Osteoblast (primary cell): ENCODE measurements at places on chromosomes 7 and 10.

DNA sequence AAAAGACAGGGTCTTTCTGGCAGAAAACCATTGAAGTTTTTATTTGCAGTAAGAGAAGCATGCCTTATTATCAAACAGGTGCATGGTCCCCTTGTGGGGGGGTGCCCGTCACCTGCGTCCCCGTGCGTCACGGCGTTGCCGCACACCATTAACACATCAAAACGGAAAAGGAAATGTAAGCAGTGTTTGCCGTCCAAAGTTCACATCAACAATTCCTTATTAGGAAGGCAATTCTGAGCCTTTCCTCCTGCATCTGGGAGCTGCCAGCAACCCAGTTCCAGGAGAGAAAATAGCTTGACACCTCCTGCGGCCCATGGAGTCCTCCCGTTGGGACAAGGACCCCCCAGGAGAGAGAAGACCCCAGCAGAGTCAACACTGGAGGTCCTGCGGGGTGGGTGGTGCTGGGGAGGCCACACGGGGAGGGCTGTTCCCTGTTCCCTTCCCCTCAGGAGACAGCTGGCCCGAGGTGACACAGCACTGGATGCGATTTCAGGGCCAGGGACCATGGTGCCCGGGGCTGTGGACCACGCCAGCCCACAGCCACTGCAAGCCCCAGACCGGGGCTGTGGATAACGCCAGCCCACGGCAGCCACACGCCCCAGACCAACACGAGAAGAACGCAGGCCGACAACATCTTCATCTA lies 39.5 kb downstream of the DIP2C start:
- DNase-seq: peak; percentile 71

DNA sequence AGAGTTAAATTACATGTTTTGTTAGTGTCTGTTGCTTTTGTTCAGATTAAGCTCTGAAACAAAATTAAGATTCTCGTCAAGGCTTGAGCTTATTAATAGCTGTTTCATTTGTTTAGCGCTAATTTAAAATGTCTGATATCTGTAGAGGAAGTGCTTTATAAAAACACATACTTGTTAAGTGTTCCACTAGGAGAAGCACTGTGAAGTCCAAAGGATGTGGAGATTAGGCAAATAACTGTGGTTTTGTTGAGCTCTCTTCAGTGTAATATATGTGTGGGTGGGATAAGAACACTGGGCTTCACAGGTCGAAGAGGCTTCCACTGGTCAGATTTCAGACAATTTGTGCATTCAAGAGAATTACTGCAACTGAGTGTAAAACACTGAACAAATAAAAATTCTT lies 242.0 kb downstream of the AUTS2 start:
- no peak for DNase-seq

GRCh38 chr10:84329196-84329611 lies 815 bp downstream of the CCSER2 start:
- peak; percentile 66 for DNase-seq

GRCh38 chr10:274866-275265 lies 139.6 kb downstream of the ZMYND11 start:
- no peak for DNase-seq

DNA sequence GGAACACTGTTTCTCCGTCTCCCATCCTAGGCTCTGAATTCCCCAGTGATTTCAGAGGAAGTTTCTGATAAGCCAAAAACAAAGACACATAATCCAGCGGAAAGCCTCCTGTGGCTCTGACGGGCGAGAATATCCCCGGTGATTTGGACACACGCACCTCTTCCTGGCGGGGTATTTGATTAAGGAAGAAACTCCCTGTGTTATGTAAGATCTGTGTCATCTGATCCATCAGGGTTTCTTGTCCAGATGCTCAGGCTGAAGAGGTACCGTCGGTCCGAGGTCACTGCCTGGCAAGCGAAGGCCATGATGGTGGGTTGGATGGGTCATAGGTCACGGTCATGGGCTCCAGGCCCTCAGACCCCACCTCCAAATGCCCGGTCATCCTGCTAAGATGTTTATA lies 39.6 kb upstream of the DNAJB6 start:
- peak; percentile 60 for DNase-seq
